Activated CD4-positive, alpha-beta memory T cell treated with anti-CD3 and anti-CD28 coated beads, Interleukin-2, amount 10 ng/mL, durations not matched to agents 7 days and 5 days (primary cell): ENCODE measurements at places on chromosomes 5 and 9. TPM values are rescaled to one million over a fixed set of nuclear protein-coding genes. Genes with fewer than 3 reads are reported as not detected.

DNA sequence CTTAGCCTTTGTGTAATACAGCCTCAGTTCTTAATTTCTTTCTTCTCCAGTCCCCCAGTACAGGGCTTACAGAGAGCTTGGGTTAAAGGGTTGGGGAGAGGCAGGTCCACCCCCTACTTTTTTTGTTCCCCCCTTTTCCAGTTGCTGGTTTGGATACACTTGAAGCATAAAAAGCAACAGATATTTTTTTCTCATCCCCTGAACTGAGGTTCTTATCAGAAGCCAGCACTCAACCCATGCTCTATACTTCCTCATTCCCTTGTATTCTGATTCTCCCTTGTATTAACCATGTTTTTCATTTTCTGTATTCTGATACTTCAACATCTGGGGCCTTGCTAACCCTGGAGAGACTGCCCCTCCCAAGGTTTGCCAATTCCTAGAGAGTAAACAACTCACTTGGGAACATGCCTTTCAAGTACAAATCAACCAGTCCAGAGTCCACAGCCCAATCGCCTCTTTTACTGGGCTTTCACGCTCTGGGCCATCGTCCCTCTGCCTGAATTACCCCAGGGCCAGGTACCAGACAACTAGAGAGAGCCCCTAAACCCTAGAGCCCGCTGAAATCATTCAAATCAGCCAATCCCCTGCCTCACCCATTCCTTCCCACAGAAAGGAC, 333.4 kb upstream of the PUM3 start:
- H3K36me3 ChIP-seq, result no peaks in the 10 kb centered on the region
- H3K27ac ChIP-seq, result no peak overlapping the region
- H3K4me1 ChIP-seq, result peaks cover 3% of the 10 kb centered on the region
- no peak overlapping the region for H3K4me3 ChIP-seq
- H3K27me3 ChIP-seq, result peaks cover 45% of the 10 kb centered on the region

- H3K36me3 ChIP-seq, result no peaks in the 10 kb centered on the region
- H3K4me3 ChIP-seq, result no peak overlapping the region
- H3K4me1 ChIP-seq, result no peaks in the 10 kb centered on the region
- DNase-seq, result no peak
Observed at GRCh38 chr5:51148437-51148836, 234.8 kb upstream of the ISL1 start.

DNA sequence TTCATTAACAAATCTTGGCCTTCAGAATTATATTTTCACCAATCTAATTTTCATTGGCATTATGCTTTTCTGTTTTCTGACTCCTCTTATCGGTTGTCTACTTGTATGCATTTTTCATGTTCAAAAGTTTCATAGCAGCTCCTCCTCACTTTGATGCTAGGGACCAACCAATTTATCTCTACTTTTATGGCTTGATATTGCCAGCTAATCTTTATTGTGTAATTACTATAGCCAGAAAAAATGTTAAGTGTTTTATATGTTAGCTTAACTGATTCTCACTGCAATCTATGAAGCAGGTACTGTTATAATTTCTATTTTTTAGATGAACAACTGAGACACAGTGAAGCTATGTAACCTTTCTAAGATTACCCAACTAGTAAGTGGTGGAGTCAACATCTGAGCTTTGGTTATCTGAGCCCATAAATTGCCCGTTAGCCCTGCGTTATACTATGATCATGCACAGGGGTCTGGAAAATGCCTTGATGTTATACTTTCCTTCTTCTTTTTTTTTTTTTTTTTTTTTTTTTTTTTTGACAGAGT, 34.4 kb upstream of the TNC start:
- H3K27me3 ChIP-seq, result peaks cover 17% of the 10 kb centered on the region
- no peak for DNase-seq
- no peaks in the 10 kb centered on the region for H3K4me1 ChIP-seq
- no peak overlapping the region for H3K27ac ChIP-seq
- H3K4me3 ChIP-seq, result no peak overlapping the region

DNA sequence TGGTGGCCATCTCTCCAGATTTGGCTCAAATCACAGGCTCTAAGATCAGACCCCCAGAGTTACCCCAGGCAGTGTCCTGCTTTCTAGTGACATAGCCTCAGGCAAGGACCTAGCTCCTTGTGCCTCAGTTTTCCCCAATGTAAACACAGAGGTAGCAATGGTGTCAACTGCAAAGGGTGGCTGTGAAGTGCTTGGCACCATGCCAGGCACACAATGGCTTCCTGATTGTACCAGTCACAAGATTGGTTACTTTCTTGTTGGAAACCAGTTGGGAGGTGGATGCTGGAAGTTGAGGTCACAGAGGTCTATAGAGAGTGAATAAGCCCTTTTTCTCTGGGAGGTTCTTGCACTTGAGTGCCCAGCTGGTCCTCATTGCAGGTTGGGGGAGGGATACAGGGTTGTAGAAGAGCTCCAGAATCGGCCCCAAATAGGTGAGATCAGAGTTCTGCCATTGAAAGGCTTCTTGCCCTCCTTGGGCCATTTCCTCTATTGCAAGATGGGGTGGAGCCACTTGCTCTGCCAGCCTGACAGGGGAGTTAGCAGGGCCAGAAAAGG, 2.3 kb downstream of the STKLD1 start:
- no peak overlapping the region for H3K4me3 ChIP-seq
- DNase-seq, result no peak
- peaks cover 11% of the 10 kb centered on the region for H3K4me1 ChIP-seq
- H3K27me3 ChIP-seq, result peaks cover 2% of the 10 kb centered on the region
- peaks cover 13% of the 10 kb centered on the region for H3K36me3 ChIP-seq
- no peak overlapping the region for H3K27ac ChIP-seq

- no peak overlapping the region for H3K27ac ChIP-seq
- no peaks in the 10 kb centered on the region for H3K36me3 ChIP-seq
- no peak overlapping the region for H3K4me3 ChIP-seq
- no peaks in the 10 kb centered on the region for H3K27me3 ChIP-seq
Observed at GRCh38 chr9:133788819-133789717, 50.9 kb upstream of the SARDH start.

DNA sequence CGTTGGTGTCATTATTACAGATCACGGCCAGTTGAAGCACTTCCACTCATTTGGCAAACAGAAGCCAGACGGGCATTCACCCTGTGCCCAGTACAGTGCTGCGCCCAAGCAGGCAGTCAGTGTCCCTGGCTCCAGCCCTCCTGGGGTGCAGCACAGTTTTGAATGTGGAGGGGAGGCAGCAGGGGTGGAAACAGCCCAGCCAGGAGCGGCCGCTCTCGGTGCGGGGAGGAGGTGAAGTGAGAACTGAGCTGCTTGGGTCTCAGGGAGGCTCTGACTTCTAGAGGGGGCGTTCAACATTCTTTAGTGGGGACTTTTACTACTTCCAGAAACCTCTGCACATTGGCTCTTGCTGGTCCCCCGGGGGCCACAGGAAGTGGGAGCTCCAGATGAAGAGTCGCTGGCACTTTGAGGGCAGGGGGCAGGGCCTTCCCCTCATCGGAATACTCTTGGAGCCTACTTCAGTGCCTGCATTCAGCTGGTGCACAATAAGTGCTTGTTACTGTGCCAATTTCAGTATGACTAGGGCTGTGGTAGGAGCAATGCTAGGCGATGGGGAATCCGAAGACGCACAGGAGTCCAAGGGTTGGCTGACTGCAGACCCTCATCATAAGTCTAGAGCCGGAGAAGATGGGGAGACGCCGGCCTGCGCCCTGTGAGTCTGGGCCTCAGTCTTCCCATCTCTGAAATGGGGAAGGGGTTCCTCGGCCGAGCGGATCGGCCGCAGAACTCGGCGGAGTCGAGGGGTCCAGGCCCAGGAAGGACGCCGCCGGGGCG, 492 bp upstream of the NEK6 start:
- peak overlapping the region; percentile 82 for H3K4me3 ChIP-seq
- H3K27me3 ChIP-seq, result peaks cover 28% of the 10 kb centered on the region
- H3K4me1 ChIP-seq, result peaks cover 54% of the 10 kb centered on the region
- peak overlapping the region; percentile 33 for H3K27ac ChIP-seq

GRCh38 chr5:133489632-133490031, 122.7 kb downstream of the FSTL4 start:
- no peak overlapping the region for H3K27ac ChIP-seq
- DNase-seq, result no peak
- no peaks in the 10 kb centered on the region for H3K4me1 ChIP-seq
- peaks cover 5% of the 10 kb centered on the region for H3K27me3 ChIP-seq

- no peaks in the 10 kb centered on the region for H3K4me1 ChIP-seq
- no peak overlapping the region for H3K4me3 ChIP-seq
- no peak for DNase-seq
- H3K27me3 ChIP-seq, result peaks cover 2% of the 10 kb centered on the region
- H3K36me3 ChIP-seq, result no peaks in the 10 kb centered on the region
Observed at GRCh38 chr9:135321580-135321979, 158.0 kb upstream of the PPP1R26 start.

DNA sequence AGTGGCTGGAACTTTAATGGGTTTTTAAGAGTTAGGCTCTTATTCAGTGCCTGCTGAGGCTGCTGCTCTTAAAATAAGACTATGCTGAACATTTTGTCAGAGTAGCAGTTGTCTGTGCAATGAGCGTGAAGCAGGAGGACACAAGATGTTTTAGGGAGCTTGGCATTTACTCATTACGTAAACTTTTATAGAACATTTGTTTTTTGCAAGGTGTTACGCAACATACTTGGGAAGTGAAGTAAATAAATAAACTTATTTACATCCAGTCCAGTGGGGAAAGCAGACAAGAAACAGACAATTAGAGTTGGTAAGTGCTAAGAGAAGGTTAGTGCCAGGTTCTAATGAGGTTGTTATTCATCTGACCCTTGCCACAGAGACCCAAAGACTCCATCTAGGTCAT, 226.0 kb downstream of the HINT1 start:
- no peaks in the 10 kb centered on the region for H3K27me3 ChIP-seq
- no peak for DNase-seq
- H3K36me3 ChIP-seq, result no peaks in the 10 kb centered on the region
- H3K27ac ChIP-seq, result no peak overlapping the region

Gene CHMP5
- total RNA-seq, result 149 TPM

Gene SLIT3
- total RNA-seq, result not detected

Gene IFNA13
- total RNA-seq, result not detected

Gene LHX2
- total RNA-seq, result not detected

Gene OTULINL
- 31.1 TPM for total RNA-seq
